ENCODE measurements at places on chromosomes 6 and 20.

- DNase-seq: peak; percentile 64
Measured at GRCh38 chr6:30615958-30616810, 859 bp downstream of the PPP1R10 start.

DNA sequence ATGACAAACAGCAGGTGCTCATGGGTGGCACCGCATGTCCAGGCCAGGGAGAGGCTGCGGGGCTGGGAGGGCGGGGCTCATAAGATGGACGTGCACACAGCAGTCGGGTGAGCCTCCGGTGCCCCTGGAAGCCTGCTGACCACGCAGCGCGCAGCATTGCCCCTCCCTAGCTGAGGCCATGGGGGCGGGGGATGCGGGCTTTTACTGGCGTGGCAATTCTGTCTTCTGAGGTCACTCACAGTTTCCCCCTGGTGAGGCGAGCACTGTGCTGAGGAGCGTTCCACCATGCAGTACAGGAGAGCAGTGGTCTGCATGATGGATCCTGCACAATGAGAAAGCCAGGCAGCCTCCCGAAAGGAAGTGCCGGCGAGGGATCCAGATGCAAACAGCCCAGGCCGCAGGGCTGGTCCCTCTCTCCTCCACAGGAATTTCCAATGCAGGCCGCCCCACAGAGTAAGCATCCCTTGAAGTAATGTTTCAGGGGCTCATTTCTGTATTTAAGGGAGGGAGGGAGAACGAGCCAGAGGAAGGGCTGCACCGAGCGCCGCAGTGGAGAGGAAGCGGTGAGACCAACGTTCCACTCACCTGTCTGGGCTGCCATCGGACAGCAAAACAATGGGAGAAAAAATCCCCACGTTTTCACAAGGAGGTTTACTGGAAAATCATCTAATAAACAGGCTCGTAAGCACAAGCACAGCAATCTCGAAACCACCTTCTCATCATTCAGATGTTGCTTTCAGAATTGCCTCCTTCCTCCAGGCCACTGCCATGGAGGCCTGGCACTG is 56.0 kb downstream of the IRF4 start:
- DNase-seq: no peak

DNA sequence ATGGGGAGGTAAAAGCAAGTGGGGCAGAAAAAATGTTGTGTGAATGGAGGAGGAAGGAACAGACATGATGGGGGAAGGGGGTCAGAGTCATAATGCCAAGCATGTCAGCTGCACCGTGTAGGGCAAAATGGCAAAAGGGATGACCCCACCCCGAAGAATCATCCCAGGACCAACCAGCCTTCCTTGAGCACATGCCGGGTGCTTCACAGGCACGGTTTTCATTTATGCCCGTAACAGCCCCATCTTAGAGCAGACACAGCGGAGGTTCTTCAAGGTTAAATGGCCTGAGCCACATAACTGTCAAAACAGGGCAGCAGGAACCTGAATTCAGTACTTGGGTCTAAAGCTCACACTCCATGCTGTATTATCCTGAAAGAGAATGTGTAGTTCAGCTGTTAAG is 322.2 kb downstream of the ZFAND3 start:
- no peak for DNase-seq

GRCh38 chr6:98831057-98831958 is 3.1 kb upstream of the POU3F2 start:
- no peak for DNase-seq

DNA sequence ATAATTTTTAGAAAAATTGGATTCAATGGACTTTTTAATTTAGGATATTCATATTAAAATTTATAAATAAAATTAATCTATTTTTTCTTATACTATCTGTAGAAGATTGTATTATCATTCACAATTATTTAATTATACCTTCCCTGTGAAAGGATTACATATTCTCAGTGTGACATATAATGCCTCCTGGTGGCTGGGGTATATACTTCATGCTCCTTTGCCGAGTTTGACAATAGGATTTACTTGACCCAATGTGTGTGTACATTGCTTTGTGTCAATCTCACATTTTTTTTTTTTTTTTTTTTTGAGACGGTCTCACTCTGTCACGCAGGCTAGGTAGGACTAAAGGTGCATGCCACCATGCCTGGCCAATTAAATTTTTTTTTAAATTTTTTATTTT is 230.0 kb upstream of the CHD6 start:
- DNase-seq: no peak

- no peak for DNase-seq
Measured at GRCh38 chr6:53424300-53424699, 75.5 kb upstream of the ELOVL5 start.

GRCh38 chr6:128112494-128112893 is 211.6 kb upstream of the THEMIS start:
- no peak for DNase-seq

DNA sequence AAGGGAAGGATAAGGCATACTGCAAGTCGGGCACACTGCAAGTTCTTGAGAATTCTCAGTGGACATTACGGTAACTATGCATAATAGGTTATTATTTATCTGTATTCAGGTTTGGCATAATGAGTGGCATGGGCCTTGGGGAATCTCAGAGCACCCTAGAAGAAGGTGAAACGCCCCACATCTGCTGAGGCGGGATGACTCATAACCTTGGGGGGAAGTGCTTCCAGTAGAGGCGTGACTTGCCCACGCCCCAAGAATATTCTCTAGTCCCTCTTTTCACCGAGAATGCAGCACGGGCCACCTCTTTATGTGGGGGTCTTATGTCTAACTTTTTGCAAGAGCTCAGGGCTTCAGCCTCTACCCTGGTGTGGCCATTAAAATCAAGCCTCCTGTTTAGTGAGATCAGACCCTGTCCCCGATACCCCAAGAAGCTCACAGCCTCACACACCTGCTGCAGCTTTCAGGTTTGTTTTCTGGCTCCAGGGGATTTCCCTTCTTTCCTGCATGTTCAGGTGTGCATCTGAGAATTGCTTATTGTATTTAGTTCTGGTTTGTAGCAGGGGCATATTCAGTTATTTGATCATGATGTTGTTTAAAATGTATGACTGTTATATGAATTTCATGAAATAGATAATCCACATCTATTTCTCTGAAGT is 19.1 kb downstream of the ZFP64 start:
- DNase-seq: peak; percentile 75

- DNase-seq: no peak
Measured at GRCh38 chr6:142015011-142015410, 117.7 kb upstream of the GJE1 start.

DNA sequence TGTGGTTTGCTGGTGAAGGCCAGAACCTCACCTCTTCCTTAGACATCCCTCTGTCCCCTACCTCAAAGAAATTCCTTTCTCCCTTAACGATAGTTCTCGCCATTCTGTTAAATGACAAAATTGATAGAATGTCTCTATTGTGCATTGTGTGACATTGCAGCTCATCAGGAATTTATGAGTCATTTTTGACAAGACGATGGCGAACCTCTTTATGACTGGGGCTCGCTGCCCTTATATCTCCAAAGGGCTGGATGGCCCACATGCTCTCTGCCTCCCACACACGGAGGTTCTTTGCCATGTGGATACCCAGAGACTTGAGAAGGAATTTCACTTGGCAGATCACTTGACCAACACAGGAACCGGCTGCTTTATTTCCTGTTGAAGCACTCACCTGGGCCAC is 66.8 kb upstream of the RPS6KA2 start:
- DNase-seq: no peak

DNA sequence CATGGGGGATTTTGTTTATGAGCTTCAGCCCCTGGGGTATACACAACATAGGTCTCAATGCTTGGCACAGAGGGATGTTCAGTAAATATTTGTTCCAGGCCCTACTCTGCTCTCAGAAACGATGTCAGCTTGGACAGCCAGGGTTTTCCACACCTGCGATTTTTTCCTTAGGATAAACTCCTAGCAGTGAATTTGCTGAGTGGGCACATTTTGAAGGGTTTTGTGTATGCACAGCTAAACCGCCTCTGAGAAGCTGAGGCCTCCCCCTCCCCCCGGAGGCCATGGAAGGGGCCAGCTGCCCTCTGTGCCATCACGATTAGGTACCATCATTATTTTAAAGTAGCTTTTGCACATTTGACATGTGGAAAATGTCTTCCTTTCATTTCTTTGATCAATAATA is 199.5 kb downstream of the TAF4 start:
- DNase-seq: no peak

DNA sequence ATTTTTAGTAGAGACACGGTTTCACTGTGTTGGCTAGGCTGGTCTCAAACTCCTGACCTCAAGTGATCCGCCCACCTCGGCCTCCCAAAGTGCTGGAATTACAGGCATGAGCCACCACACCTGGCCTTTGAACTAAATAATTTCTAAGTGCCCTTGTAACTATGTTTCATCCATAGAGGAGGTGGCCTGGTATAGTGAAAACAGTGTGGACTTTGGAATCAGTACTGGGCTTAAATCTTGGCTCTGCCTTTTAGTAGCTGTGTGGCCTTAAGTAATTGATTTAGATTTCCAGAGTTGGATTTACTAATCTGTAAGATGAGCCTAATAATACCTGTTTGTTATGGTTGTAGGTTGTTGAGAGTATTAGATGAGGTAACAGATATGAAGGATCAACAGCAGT is 14.2 kb upstream of the TGM3 start:
- DNase-seq: no peak

DNA sequence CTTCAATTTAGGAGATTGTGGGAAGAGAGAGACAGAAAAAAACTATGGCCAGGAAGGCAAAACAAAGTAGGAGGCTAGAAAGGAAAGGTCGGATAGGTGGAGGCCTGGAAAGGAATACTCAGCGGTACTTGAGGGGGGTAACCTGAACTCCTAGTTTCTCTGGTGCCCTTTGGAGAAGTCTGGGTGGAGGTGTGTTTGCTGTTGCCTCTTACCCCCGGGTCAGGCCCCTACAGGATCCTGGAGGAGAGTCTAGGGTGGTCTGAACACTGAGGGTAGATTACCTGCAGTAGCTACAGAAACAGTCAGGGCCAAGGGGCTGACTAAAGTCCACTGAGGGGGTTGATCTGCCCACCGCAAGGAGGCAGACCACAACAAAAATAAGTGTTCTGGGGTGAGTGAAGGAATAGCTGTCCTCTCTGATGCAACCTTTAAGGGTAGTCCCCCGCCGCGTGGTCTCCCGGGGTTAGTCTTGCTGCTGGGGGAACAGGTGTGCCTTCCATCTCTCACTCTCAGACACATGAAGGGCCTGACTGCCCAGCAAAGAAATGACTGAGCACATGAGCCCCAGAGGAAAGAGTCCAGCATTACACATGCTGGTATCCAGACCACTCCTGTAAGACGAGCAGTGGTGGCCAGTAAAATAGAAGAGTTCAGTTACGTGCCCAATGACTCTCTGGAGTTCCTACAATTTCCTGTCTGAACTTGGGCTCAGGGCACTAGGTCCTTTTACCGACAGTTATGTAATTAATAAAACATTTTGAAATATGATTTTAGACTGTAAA is 59.5 kb downstream of the MTHFD1L start:
- peak; percentile 9 for DNase-seq

DNA sequence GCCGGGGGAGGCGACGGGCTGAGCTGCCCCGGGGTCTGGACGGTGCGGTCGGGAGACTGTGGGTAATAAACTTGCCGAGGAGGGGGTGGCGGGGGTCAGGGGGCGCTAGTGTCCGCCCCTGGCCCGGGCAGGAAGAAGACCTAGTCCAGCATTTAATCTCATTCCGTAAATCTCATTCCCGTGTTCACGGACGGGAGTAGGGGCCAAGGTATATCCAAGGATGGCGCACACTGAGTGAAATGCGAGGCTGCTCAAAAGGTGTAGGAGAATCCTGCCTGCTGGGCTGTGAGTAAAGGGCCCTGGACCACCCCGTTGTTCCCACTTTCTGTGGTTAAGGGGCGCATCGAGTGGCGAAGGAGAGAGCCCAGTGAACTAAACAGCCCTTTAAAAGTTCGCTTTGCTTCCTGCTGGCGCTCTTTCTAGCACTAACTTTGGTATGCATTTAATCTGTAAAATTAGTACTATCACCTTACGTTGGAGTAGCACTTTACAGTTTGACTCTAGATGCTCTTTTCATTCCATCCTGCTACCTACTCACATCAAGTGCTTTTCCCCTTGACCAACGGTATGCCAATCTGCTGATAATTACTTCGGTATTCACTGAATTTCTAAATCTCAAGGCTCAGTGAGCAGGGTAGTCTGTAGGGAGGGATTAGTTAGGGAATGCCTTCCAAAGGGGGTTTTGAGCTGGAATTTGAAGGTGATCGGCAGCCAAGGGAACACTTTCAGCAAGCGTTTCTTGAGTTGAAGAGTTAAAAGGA is 730 bp downstream of the PARD6B start:
- no peak for DNase-seq

- DNase-seq: no peak
Measured at GRCh38 chr20:53321596-53321995, 272.0 kb downstream of the ZNF217 start.

GRCh38 chr6:90401933-90402830 is 105.5 kb upstream of the BACH2 start:
- peak; percentile 38 for DNase-seq

- DNase-seq: peak; percentile 63
Measured at GRCh38 chr6:35146453-35146852, 5.3 kb upstream of the TCP11 start.

- DNase-seq: peak; percentile 55
Measured at GRCh38 chr6:73579851-73580246, 59.0 kb upstream of the EEF1A1 start.

DNA sequence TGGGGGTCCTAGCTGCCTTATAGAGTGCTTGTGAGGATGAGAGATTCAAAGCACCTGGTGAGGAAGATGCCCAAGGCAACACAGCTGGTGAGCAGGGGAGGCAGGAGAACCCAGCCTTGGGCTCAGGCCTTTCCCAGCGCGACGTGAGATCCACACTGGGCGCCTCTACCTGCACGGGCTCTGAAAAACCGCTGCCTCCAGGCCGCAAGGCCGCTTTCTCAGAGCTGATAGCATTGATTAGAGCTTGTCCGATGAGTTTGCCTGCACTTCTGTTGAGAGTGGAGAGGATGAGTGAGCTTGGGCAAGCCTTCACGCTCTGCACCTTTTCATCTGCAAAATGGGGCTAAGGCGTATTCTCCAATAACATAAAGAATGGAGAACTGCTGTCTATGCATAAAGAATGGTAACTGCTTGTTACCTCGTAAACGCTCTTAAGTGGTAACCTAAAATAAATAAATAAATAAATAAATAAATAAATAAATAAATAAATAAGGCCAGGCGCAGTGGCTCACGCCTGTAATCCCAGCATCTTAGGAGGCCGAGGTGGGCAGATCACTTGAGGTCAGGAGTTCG is 916 bp downstream of the PABPC1L start:
- no peak for DNase-seq

DNA sequence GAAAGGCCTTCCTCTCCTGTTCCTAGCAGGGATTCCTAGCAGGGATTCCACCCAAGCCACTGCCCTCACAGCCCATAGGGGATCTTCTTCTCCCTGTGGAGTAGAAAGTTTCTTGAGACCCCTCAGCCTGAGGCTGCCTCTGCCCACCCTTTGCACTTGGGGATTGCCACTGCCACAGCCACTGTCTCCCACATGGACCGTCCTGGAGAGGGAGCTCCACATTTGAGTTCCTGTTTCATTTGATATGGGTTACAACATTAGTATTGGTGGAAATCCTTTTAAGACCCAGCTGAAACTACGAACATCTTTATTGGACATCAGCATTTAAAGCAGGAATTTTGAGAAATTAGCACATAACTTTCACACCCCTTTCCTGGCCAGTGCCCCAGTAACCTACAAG is 25.6 kb downstream of the HLA-G start:
- no peak for DNase-seq

- DNase-seq: no peak
Measured at GRCh38 chr20:19740512-19740911, 17.5 kb upstream of the RIN2 start.

- no peak for DNase-seq
Measured at GRCh38 chr6:156689656-156690055, 87.5 kb upstream of the ARID1B start.

Data from GM12865 (cell line).